Gastrocnemius medialis (tissue), 4 donors: ENCODE measurements at places on chromosomes 2 and 18. TPM values are rescaled to one million over a fixed set of nuclear protein-coding genes. Genes with fewer than 3 reads are reported as not detected.

GRCh38 chr2:60629305-60629662 is 75.8 kb upstream of the BCL11A start:
- DNase-seq, result no peak
- H3K27me3 ChIP-seq, result no peaks in the 10 kb centered on the region
- H3K36me3 ChIP-seq, result no peaks in the 10 kb centered on the region
- no peak overlapping the region for H3K27ac ChIP-seq
- no peak overlapping the region for H3K4me3 ChIP-seq

GRCh38 chr2:112004253-112004645 is 50.8 kb upstream of the TMEM87B start:
- peak; percentile 34 for DNase-seq
- H3K4me3 ChIP-seq, result no peak overlapping the region
- H3K36me3 ChIP-seq, result no peaks in the 10 kb centered on the region
- no peaks in the 10 kb centered on the region for H3K4me1 ChIP-seq

DNA sequence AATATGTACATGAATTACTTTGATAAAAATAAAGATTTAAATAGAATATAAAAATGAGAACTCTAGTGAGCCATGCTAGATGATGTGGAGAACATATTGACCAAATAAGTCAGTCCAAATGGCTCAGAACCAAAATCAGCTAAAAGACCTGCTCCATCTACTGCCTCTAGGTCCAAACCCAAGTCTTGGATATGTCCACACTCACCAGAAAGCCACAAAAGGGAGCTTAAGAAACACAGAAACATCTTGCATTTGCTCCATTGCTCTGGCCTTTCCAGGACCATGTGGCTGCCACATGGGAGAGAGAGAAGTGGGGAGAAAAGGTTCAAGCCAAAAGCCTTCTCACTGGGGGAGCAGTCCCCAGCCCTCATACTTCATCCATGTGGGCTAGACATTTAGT is 272.5 kb downstream of the DYSF start:
- no peaks in the 10 kb centered on the region for H3K27me3 ChIP-seq
- no peak overlapping the region for H3K27ac ChIP-seq
- H3K36me3 ChIP-seq, result no peaks in the 10 kb centered on the region
- no peak overlapping the region for H3K4me3 ChIP-seq

DNA sequence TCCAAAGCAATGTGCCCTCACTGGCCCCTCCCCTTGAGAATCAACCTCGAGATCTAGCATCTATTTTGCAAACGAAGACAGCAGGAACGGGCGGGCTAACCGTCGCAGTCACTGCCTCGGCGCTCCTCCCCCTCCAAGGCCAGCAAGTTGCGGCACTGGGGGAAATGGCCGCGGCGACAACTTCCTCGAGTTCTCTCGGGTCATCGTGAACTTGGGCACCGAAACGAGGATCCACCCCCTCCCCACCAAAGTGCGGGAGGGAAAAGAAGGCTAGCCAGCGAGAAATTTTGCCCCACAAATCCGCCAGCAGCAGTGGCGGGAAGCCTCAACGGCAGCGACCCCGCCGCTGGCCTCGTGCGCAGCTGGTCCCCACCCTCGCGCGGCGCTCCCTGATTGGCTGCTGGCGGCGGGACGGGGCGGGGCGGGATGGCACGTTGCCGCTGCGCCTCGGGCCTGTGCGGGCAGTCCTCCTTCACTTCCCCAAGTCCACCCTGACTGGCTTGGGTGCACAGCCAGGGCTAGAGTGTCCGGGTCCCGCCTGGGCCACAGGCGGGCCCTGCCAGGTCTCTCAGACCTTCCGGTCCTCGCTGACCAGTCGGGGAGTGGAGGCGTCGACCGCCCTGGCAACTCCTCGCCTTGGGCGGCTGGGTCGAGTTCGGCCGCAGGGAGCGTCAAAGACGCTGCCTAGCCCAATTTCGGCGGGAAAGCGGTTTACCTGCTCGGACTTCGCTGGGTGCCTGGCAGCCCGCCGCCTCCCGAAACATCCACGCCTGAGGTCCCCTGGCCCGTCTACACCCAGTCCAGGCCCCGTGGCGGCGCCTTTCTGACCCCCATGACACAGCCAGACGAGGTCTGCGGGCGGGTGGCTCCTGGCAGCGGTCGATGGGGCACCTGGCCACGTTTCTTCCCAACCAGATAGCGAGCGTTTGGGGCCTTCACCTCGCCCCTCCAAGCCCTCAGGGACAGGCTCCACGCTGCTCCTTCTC is at the start of gene BOLL:
BOLL (minus strand) TSS at position 364 of the 986 bp plus-strand sequence. CDS start 3,469 bp downstream, outside the sequence.
- H3K27ac ChIP-seq, result peak within 1 kb of the TSS; percentile 80
- no peaks in the 10 kb centered on the region for H3K36me3 ChIP-seq

GRCh38 chr2:241686324-241686649 is 328 bp downstream of the DTYMK start:
- H3K27ac ChIP-seq, result peak overlapping the region; percentile 99
- H3K4me3 ChIP-seq, result peak overlapping the region; percentile 84

- H3K36me3 ChIP-seq, result no peaks in the 10 kb centered on the region
- DNase-seq, result peak; percentile 44
- no peak overlapping the region for H3K27ac ChIP-seq
- H3K4me1 ChIP-seq, result peaks cover 9% of the 10 kb centered on the region
- H3K4me3 ChIP-seq, result peak overlapping the region; percentile 44
- H3K27me3 ChIP-seq, result peaks cover 44% of the 10 kb centered on the region
These were observed 1.4 kb downstream of the WNT6 start for GRCh38 chr2:218860950-218861381.

GRCh38 chr18:10164271-10165071 is 250.7 kb downstream of the VAPA start:
- H3K27me3 ChIP-seq, result no peaks in the 10 kb centered on the region
- DNase-seq, result no peak
- H3K4me1 ChIP-seq, result no peaks in the 10 kb centered on the region
- H3K27ac ChIP-seq, result no peak overlapping the region

DNA sequence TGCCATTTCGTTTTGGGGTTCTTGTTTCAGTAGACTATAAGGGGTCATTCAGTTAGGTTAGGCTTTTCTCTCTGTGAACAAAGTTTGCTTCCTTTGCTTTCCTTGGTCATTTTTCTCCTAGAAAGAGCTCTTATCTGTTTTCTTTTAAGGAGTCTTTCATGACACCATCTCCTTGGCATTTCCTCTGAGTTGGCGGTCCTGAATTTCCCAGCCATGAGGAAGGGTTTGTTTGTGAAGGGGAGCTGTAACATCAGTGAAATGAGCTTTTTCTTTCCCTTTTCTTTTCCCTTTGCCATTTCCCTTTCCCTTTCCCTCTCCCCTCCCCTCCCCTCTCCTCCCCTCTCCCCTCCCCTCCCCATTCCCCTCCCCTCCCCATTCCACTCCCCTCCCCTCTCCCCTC is 61.7 kb downstream of the MAP4K4 start:
- peak overlapping the region; percentile 15 for H3K27ac ChIP-seq
- H3K27me3 ChIP-seq, result no peaks in the 10 kb centered on the region
- peaks cover 35% of the 10 kb centered on the region for H3K4me1 ChIP-seq
- H3K36me3 ChIP-seq, result no peaks in the 10 kb centered on the region

- no peak overlapping the region for H3K4me3 ChIP-seq
- H3K4me1 ChIP-seq, result peaks cover 11% of the 10 kb centered on the region
These were observed 319.5 kb downstream of the TNS1 start for GRCh38 chr2:217683106-217683870.

- H3K4me1 ChIP-seq, result peaks cover 23% of the 10 kb centered on the region
- no peak overlapping the region for H3K27ac ChIP-seq
- H3K4me3 ChIP-seq, result no peak overlapping the region
- DNase-seq, result no peak
- H3K36me3 ChIP-seq, result no peaks in the 10 kb centered on the region
- H3K27me3 ChIP-seq, result no peaks in the 10 kb centered on the region
These were observed 105.7 kb downstream of the MGAT5 start for GRCh38 chr2:134359367-134360081.

GRCh38 chr2:152446213-152446612 is 111.2 kb downstream of the FMNL2 start:
- H3K4me3 ChIP-seq, result no peak overlapping the region
- no peaks in the 10 kb centered on the region for H3K36me3 ChIP-seq
- H3K27ac ChIP-seq, result peak overlapping the region; percentile 59
- H3K4me1 ChIP-seq, result peaks cover 58% of the 10 kb centered on the region
- no peaks in the 10 kb centered on the region for H3K27me3 ChIP-seq
- DNase-seq, result no peak

- DNase-seq, result no peak
- no peaks in the 10 kb centered on the region for H3K4me1 ChIP-seq
- no peak overlapping the region for H3K4me3 ChIP-seq
- H3K36me3 ChIP-seq, result no peaks in the 10 kb centered on the region
These were observed 11.3 kb upstream of the GRP start for GRCh38 chr18:59208602-59209125.

- H3K4me1 ChIP-seq, result peaks cover 9% of the 10 kb centered on the region
- no peaks in the 10 kb centered on the region for H3K27me3 ChIP-seq
- no peak overlapping the region for H3K27ac ChIP-seq
- H3K4me3 ChIP-seq, result no peak overlapping the region
- DNase-seq, result no peak
- no peaks in the 10 kb centered on the region for H3K36me3 ChIP-seq
These were observed 2.5 kb upstream of the NHEJ1 start for GRCh38 chr2:219163156-219163555.

BOLL gene
- total RNA-seq, result 2.7 TPM

PRKAG3 gene
- total RNA-seq, result 54.6 TPM

COL4A3 gene
- 3.1 TPM for total RNA-seq

TEX44 gene
- total RNA-seq, result not detected
